Frontal cortex (tissue), 4 donors: ENCODE measurements at places on chromosomes 7 and 10. TPM values are rescaled to one million over a fixed set of nuclear protein-coding genes. Genes with fewer than 3 reads are reported as not detected.

DNA sequence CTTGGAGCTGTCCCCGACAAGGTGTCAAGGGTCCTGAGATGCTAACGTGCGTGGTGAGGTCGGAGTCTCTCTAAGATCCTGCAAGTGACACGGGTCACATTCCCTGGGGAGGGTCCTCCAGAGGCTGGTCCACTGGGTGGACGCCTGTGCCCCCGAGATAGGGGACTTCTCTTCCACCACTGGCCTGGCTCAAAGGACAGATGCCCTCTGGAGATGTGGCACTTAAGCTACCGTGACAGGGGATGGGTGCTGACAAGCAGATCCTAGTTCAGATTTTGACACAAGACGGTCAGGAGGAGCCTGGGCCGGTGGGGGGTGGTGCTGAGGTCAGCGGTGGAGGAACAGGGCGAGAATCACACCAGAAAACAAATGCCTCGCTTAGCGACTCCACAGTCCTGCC, 178.0 kb downstream of the ADARB2 start:
- DNase-seq: no peak

GRCh38 chr7:47331179-47331565, 250.7 kb downstream of the TNS3 start:
- no peak for DNase-seq

DNA sequence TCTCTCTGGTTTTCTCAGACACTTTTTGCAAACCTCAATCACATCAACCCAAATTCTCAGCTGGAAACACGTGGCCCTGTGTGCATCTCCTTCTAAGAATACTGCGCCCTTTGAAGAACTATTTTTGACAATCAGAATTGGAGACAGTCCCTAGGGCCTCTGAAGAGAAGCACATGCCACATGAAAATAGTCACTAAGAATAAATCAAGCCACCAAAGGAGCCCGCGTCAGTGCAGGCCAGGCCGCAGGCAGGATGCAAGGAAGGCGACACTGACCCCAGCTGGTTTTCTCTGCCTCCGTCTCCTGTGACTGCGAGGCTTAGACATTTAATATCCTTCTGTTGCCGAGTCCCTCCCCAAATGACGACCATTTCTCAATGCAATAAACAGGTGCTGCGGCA, 88.0 kb upstream of the ADAM12 start:
- no peak for DNase-seq

DNA sequence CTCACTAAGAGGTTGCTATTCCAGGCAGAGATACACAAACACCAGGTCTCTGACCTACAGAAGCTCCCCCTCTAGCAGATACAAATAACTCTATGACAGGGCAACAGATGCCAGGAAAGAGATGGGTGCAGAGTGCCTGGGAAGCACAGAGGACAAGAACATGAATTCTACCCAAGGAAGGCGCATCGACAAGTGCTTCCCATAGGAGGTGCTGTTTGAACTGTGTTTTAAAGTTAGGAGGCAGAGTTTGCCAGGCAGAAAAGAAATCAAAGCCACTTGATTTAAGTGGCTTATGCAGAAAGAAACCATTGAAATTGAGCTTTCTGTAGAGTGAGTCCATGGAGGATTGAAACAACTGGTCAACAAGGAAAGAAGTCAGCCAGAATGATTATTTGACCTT, 35.3 kb upstream of the EGR2 start:
- DNase-seq: no peak

- DNase-seq: no peak
Measured at GRCh38 chr10:110634527-110635209, 9.5 kb upstream of the RBM20 start.

DNA sequence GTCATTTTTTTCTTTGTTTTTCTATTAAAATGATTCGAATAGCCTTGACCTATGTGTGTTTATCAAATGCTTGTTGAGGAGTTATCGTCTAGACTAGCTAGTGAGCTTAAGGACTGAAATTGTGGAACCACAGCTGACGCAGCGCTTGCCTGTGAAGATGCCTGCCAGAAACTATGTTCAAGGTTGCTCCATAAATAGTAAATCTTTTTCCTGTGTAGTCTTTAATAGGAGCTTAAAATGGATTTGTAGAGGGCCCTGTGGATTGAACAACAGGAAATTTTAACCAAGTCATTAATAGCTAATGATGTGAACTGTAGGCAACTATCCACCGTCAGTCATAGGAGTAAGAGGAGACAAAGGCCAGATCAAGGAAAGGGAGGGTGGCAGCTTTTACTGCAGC, 145.1 kb downstream of the GNAI1 start:
- no peak for DNase-seq

GRCh38 chr7:155283565-155284194, 14.0 kb upstream of the INSIG1 start:
- DNase-seq: no peak

- DNase-seq: no peak
Measured at GRCh38 chr10:62044566-62044965, 143.1 kb downstream of the ARID5B start.

GRCh38 chr10:49089557-49090188, 25.6 kb downstream of the VSTM4 start:
- no peak for DNase-seq

- DNase-seq: no peak
Measured at GRCh38 chr10:60050366-60050765, 144.0 kb upstream of the CCDC6 start.

- no peak for DNase-seq
Measured at GRCh38 chr10:23556727-23557440, 118.0 kb downstream of the OTUD1 start.

DNA sequence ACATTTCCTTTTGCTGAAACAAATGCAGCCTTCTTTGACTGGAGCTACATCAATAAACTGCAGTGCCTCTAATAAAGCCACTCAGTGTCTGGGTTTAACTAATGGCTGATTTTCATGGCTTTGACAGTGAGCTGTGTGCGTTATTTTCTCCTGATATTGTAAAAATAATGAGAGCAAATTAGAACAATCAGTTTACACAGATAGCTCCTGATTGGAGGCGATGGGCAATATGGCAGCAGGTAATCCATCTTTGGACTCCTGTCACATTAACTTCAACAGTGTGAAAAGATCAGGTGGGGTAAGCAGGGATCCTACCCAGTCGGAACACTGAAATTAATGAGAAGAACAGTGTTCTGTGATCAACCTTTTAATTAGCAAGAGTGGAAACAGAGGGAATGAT, 100.7 kb downstream of the POLL start:
- DNase-seq: no peak

- DNase-seq: no peak
Measured at GRCh38 chr10:16848562-16849154, 31.4 kb upstream of the RSU1 start.

Gene NDUFB2
- 34.6 TPM for total RNA-seq

Gene CALHM2
- 1.6 TPM for total RNA-seq

Gene MYOZ1
- 0.41 TPM for total RNA-seq

Gene FAM25G
- total RNA-seq: not detected

Gene CLDN12
- total RNA-seq: 45.2 TPM
